ENCODE measurements at places on chromosomes 16 and 17.

DNA sequence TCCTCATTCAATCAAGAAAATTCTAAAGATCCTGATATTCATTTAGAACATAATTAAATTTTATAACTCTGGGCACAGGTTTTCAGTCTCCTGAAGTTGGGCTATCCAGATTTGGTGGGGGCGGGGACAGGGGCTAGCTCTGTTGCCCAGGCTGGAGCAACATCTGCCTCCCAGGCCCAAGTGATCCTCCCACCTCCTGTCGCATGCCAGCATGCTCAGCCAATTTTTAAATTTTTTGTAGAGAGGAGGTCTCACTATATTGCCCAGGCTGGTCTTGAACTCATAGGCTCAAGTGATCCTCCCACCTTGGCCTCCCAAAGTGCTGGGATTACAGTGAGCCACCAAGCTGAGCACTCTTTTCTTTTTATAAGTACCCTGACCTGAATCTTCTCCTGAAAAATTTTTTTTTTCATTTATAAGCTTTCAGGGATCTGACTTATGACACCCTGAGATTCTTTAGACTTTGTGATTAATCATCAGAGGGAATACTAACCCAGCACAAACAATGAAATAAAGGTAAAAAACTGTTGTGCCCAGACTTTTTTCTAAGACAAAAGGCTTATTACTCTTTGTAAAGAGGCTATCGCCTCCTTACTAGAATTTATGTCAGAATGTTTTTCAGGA lies 62.6 kb downstream of the TUBD1 start:
- DNase-seq = no peak

DNA sequence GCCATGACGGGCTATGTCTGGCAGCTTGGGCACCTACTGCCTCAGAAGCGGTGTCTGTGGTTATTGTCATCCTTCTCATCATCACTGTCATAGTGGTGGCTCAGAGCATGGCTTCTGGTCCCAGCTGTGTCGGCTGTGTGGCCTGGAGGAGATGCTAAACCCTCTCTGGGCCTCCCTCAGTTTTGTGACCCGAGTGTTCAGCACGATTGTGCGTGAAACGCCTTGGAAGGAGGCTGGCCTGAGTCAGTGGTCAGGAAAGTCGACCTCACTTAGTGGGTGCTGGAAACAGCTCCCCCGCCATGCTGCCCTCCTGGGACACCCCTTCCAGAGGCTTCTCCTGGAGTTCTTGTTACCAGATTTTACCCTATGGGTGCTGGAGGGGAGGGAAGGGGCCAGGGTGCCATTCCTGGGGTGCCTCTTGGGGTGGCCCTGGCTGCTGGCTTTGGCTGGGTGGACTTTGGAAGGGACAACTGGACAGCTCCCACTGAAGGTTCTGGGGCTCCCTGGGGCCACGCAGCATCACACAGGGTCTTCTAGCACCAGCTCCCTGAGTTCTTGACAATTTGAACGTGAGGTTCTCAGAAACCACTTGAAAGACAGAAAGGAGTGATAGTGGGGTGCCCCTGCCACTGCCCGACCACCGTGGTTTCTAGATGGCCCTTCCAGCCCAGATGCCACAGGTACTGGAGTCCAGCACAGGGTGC lies 226.5 kb upstream of the GSE1 start:
- DNase-seq = no peak

DNA sequence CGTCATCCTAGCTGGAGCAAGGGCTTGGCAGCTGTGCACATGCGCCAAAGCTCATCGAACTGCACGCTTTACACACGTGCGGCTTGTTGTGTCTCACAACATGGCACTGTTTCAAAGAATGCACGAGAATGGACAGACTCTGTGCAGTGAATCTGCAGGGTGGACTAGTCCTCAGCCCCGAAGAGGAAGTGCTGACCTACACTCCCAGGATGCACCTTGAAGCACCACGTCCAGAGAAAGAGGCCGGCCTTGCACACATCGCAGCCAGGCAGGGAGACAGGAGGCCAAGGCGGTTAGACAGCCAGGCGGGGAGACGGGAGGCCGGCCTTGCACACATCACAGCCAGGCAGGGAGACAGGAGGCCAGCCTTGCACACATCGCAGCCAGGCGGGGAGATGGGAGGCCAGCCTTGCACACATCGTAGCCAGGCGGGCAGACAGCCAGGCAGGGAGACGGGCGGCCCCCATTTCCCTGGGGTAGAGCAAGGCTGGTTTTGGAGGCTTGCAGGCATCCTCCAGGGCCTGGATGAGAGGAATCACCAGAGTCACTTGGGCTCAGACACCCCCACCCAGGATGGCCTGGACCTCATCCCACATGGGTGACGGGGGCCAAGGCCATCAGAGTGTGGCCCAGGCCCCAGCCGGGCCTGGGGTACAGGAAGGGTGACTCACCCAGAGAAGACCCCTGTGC lies 9.0 kb upstream of the CACNA1H start:
- DNase-seq = no peak

GRCh38 chr17:68441070-68441770 lies 16.1 kb downstream of the WIPI1 start:
- DNase-seq = peak; percentile 25

GRCh38 chr16:88330971-88331890 lies 51.5 kb upstream of the ZNF469 start:
- DNase-seq = no peak

GRCh38 chr17:30554839-30555751 lies 77.9 kb downstream of the GOSR1 start:
- DNase-seq = peak; percentile 49

DNA sequence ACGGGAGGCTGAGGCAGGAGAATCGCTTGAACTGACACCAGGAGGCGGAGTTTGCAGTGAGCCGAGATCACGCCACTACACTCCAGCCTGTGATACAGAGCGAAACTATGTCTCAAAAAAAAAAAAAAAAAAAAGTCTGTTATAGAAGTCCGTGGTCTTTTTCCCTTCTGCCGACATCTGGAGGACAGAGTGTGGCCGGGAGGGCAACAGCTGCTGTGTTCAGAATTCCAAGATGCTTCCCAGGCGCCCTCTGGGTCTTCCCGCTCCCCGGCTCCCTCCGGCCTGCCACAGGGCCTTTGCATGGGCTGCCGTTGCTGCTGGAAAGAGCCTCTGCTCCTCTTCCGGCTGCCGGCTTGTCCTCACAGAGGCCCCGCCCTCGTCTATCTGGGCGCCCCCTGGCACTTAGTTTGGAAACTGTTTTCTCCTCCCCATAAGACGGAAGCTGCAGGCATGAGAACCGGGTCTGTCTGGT lies 2.4 kb upstream of the CACNA1H start:
- no peak for DNase-seq

- no peak for DNase-seq
Observed at GRCh38 chr17:60139438-60140285, 10.1 kb upstream of the CA4 start.

DNA sequence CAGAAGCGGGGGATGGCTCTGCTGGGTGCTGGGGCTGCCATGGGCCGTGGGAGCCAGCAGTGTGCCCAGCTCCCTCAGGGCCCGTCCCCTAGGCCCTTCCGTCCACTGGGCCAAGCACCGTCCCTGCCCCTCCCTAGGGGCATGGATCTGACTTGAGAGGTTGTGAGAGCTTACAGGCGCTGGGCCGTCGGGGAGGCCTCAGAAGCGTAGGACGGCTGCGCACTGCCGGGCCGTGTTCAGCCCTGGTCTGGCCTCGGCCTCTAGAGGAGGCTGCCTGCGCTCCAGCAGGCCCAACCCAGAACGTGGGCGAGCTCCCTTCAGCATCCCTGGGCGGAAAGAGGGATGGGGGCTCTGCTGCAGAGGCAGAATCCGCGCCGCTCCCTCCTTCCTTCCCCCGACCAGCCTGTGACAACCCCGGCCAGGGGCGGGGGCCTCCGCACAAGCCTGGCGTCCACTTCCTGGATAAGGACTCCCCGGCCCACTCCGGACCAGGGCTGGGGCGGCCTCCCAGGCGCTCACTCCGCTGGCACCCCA lies 685 bp upstream of the MPG start:
- DNase-seq = peak; percentile 23

GRCh38 chr17:497241-498034 lies 144.8 kb upstream of the RPH3AL start:
- no peak for DNase-seq

- DNase-seq = no peak
Observed at GRCh38 chr16:81640681-81641070, 138.4 kb upstream of the PLCG2 start.

GRCh38 chr17:55731586-55732250 lies 9.1 kb upstream of the TMEM100 start:
- DNase-seq = no peak

- DNase-seq = no peak
Observed at GRCh38 chr17:69042308-69042707, 18.4 kb downstream of the ABCA9 start.

GRCh38 chr16:68781784-68782183 lies 44.7 kb downstream of the CDH1 start:
- no peak for DNase-seq

DNA sequence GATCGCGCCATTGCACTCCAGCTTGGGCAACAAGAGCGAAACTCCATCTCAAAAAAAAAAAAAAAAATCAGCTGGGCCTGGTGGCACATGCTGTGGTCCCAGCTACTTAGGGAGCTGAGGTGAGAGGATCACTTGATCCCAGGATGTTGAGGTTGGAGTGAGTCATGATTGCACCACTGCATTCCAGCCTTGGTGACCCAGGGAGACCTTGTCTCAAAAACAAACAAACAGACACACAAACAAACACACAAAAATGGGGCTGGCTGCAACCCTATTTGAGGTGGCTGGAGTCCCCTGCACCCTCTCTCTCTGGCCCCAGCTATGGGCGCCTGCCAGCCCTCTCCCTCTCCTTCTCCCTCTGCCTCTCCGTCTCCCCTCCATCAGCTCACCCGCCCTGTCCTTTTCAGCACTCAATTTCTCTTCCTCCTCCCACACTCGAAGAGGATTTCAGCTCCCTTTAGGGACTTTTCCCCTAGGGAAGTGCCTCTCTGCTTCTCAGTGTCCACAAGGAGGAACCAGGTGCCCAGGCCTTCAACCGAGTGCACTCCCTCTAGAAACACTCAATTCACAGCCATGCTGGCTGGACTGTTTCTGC lies 17.5 kb upstream of the TFAP4 start:
- no peak for DNase-seq

DNA sequence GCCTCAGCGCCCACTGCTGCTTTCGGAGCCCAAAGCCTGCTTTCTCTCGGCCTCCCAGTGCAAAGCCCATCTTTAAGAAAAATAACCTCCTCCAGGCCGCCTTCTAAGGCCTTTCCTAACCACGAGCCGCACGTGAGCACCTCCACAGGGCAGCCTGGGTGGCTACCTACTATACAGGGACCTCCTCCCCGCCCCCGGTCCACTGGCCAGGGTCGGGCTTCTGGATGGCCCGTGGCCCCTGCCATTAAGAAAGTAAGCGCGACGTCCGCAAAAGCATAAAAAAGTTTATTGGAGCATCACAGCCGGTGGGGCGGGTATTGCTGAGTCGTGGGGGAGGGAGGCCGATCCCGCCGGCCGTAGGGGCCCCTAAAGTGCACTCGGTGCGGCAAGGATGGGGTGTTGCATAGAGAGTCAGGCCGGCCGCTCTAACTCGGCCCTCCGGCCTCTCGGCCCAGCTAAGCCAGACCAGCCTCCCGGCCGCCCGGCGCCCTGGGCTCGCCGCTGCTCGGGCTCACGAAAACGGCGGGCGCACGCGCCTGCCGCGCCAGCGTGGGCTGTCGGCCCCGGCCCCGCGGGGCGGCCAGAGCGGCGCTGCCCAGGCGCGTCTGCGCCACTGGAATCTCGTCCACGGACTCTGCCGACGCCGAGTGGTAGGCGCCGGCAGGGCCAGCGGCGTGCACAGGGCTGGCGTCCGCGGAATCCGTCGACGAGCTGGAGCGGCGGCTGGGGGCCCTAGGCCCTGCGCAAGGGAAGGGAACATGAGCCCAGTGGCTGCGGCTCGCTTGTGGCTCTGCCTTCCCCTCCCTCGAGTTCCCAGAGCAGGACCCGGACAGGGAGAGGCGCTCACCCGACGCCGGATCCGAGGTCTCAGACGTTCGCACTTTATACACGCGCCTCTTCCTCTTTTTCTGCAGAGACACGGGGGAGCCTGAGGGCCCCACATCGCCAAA lies 1.1 kb upstream of the TPPP3 start:
- DNase-seq = no peak

DNA sequence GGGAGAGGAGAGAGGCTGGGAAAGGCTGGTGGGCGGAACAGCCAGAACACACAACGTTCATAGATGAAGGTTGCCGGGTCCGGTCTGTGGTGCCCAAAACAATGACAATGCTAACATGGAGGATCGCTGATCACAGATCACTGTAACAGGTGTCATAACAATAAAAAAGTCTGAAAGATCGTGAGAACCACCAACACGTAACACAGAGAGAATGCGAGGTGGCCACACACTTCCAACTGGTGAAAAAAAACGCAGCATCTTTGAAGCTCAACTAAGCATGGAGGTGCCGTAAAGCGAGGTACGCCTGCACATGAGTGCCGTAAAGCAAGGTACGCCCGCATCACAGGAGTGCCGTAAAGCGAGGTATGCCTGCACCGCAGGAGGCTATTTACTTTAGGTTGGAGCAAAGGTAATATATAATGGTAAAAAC lies 42.3 kb downstream of the ABR start:
- no peak for DNase-seq

- no peak for DNase-seq
Observed at GRCh38 chr16:30488764-30489605, 16.4 kb downstream of the ITGAL start.

DNA sequence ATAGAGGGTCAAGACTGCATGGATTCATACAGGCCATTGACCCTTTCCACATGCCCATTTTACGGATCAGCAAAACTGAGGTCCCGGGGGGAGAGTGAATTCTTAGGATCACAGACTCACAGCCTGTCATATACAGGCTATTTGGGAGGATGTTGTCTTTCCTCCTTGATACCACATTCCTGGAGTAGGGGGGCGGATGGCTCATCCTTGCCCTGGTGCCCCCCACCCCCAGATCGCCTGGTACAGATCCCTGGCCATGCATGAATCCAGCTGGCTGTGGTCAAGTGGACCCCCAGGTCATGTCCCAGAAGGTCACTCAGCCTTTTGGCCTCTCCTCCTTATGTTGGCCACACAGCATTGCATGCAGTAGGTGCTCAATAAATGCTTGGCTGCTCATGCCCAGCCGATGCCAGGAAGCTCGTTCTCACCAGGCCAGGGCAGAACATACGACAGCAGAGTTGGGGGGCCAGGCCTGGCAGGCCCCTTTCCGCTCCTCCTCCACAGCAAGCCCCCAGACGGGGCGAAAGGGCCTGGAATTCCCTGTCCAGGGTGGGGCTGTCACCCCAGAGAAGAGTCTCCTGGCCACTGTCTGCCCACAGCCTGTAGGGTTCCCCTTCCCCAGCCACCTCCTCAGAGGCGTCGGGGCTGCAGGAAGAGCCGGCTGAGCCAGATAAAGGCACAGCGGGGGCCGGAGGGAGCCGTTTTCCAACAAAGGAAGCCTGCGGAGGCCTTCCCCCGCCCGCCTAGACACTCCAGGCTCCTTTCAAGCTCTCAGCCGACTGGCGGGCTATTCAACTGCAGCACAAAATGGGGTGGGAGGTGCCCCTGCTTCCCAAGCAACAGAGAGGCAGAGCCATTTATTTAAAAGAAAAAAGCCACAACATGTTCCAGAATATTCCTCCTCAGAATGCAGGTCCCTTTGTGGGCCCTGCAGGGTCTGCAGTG lies 215.7 kb upstream of the CIBAR2 start:
- peak; percentile 78 for DNase-seq

DNA sequence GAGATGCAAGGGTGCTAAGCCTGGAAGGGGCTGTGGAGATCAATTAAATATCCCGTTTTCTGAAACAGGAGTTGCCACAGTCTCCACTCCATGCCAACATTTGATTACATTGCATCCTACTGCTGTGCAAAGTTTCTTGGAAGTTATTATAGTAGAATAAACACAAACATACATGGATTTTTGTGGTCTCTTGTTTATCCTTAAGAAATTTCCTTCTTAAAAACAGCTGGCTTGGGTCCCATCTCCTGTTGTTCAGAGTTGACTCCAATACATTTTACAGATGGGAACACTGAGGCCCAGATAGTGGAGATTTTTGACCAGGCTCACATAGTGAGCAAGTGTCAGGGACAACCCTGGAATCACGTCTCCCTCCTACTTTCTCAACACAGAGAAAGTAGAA lies 124.0 kb upstream of the ADAMTS18 start:
- DNase-seq = no peak

All from GDM1 (cell line).